Right cardiac atrium (tissue), 5 donors: ENCODE measurements at places on chromosomes 2 and 18. TPM values are rescaled to one million over a fixed set of nuclear protein-coding genes. Genes with fewer than 3 reads are reported as not detected.

BOD1L2 gene
- total RNA-seq: not detected

FBXO48 gene
- total RNA-seq: 0.96 TPM

GRCh38 chr2:231084565-231084964 is 27.9 kb downstream of the PSMD1 start:
- DNase-seq: no peak

DNA sequence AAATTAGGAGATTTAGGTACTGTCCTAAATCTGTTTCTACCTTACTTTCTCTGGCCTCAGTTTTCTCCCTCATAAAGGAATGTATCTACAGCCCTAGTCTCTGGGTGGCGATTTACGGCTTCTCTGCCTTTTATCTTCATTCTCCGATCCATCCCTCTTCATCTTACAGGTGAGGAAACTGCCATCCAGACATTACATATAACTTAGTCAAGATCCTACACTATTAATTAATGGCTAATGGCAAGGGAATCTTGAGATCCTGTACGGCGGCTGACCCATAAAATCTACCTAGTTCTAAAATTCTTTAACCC is 386 bp upstream of the YIPF4 start:
- DNase-seq: no peak

KIDINS220 gene
- total RNA-seq: 34.5 TPM

- DNase-seq: no peak
Measured at GRCh38 chr18:2538236-2538635, 33.1 kb downstream of the METTL4 start.

- DNase-seq: no peak
Measured at GRCh38 chr2:82239176-82239575, 1934.6 kb upstream of the LRRTM1 start.

DNA sequence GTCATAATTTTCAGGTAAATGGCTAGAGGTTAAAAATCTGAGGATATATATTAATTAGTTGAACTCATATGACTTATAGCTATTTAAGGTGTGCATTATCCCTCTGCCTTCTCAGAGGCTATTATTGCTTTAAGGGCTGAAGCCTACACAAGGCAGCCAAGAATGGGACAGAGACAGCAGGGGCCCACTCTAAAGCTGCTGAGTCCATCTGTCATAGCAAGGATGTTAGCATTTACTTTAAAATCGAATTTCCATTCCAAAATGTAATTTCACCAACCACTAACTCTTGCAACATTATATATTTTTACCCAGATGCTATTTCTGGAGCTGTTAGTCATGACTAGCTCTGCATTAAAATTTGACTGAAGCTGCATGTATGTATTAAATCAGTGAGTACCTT is 236.3 kb upstream of the FSIP2 start:
- no peak for DNase-seq

KLHL30 gene
- 28.9 TPM for total RNA-seq

CD302 gene
- total RNA-seq: 31.4 TPM

DNA sequence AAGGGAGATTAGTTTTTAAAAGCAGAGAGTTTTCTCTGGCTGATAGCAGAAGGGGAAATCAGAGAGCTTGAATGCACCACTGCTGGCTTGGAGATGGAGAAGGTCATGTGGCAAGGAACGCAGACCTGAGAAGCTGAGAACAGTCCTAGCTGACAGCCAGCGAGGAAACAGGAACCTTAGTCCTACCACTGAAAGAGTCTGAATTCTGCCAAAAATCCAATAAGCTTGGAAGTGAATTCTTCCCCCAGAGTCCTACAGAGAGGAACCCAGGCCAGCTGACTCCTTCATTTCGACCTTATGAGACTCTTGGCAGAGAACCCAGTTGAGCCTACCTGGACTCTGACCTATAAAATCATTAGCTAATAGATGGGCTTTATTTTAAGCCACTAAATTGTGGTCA is 371.9 kb upstream of the TNP1 start:
- no peak for DNase-seq
